Fibroblast of the aortic adventitia (primary cell): ENCODE measurements at places on chromosomes 3 and 15. TPM values are rescaled to one million over a fixed set of nuclear protein-coding genes. Genes with fewer than 3 reads are reported as not detected.

PLIN1 gene
- total RNA-seq, result 0.27 and 0.41 TPM in 2 replicates

TMEM40 gene
- not detected in 2 replicates for total RNA-seq

MINDY4B gene
- total RNA-seq, result not detected in 2 replicates

TNFAIP8L3 gene
- 10.3 and 22.4 TPM in 2 replicates for total RNA-seq

LRRC31 gene
- total RNA-seq, result not detected in 2 replicates

ECE2 gene
- not detected in 2 replicates for total RNA-seq

PP2D1 gene
- not detected in 2 replicates for total RNA-seq

SPTBN5 gene
- 0.18 and 0.57 TPM in 2 replicates for total RNA-seq

CFAP161 gene
- total RNA-seq, result 4.0 TPM in 1 of 2 replicates, not detected in the other

COL6A5 gene
- total RNA-seq, result under 0.01 TPM in 1 of 2 replicates, not detected in the other

IGDCC3 gene
- total RNA-seq, result 0.25 TPM in 1 of 2 replicates, not detected in the other

FOXL2 gene
- under 0.01 TPM in 1 of 2 replicates, not detected in the other for total RNA-seq

RUVBL1 gene
- 47.8 and 50.6 TPM in 2 replicates for total RNA-seq

TRPM1 gene
- not detected in 2 replicates for total RNA-seq

ADIPOQ gene
- not detected in 2 replicates for total RNA-seq

SLC38A3 gene
- 0.27 TPM in 1 of 2 replicates, not detected in the other for total RNA-seq

FGF7 gene
- 87.9 and 97.7 TPM in 2 replicates for total RNA-seq

C3orf80 gene
- 0.63 and 1.8 TPM in 2 replicates for total RNA-seq

DPPA2 gene
- not detected in 2 replicates for total RNA-seq

KCNAB1 gene
- total RNA-seq, result 3.3 and 9.2 TPM in 2 replicates

HTR3E gene
- total RNA-seq, result not detected in 2 replicates

GHSR gene
- total RNA-seq, result not detected in 2 replicates

DNAH1 gene
- 3.4 and 6.0 TPM in 2 replicates for total RNA-seq

SNRPN gene
- total RNA-seq, result 49.3 and 200 TPM in 2 replicates

GOLGA6L10 gene
- total RNA-seq, result 0.45 and 0.49 TPM in 2 replicates

FEZF2 gene
- total RNA-seq, result not detected in 2 replicates

GLDN gene
- total RNA-seq, result 0.49 and 13.3 TPM in 2 replicates

PPCDC gene
- 2.5 and 11.8 TPM in 2 replicates for total RNA-seq

MUC13 gene
- total RNA-seq, result not detected in 2 replicates

SCN11A gene
- total RNA-seq, result under 0.01 and 0.25 TPM in 2 replicates

PLAAT1 gene
- total RNA-seq, result 0.90 TPM in 1 of 2 replicates, not detected in the other

NRROS gene
- 0.65 and 2.9 TPM in 2 replicates for total RNA-seq

FES gene
- total RNA-seq, result 19.0 and 23.1 TPM in 2 replicates
